ENCODE measurements at places on chromosomes 5 and 9.

DNA sequence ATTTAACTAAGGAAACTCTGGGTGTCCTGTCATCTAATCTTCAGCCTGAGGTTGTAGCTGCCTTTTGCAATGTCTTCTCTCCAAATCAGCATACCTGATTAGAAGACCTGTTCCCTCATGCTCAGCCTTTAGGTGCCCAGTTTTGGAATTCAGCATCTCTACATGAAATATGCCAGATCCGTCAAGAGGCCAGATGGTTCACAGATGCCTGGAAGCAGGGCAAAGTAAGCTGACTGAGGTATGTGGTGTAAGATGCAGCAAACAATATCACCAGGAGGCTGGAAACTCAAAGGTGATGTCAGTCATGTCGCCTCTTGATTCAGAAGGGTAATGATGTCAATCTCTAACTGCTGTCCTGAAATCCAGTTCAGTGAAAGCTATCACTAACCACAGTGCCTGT is 324.4 kb downstream of the PRELID2 start:
- no peak for DNase-seq

- no peak for DNase-seq
These were observed 305.7 kb upstream of the KCNN2 start for GRCh38 chr5:114056185-114056538.

- DNase-seq: no peak
These were observed 28.3 kb downstream of the FXN start for GRCh38 chr9:69063839-69064238.

- no peak for DNase-seq
These were observed 81.7 kb downstream of the GNAQ start for GRCh38 chr9:77949751-77950436.

- DNase-seq: no peak
These were observed 608 bp downstream of the ELOVL7 start for GRCh38 chr5:60843386-60843935.

DNA sequence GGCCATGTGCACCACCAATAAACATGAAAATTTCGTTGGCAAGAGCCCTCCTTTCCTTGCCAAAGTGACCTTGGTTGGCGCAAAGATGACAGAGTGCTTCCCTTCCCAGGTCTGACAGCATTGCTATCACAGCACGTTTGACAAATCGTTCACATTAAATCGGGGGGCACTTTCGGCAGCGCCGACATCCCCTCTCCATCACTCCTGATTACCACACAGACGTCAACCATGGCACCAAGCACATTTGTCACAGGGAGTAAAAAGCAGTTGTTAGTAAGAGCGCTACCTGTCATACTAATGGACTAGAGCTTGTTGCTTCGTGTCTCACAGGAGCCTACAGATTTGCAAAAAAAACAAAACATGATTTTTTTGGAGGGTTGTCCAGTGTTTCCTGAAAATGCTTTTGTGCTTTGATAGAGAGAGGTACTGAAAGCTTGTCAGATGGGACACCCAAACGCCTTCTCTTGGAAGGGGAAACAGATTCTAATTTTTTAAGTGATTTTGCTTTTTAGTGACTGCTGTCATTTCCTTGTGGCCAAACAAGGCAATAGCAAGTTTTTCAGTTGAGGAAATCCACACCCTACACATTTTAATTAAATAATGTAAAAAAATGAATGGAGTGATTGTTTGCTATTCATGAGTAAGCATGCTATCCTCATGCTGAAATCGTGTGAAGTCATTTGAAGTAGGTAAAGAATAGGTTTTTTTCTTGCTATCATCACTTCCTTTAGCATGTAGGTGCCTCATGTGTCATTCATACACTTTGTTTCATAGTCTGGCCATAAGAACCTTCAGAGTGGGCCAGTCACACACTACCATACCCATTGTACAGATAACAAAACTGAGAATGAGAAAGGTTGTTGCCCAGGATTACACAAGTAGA is 682.8 kb upstream of the WWC1 start:
- no peak for DNase-seq

DNA sequence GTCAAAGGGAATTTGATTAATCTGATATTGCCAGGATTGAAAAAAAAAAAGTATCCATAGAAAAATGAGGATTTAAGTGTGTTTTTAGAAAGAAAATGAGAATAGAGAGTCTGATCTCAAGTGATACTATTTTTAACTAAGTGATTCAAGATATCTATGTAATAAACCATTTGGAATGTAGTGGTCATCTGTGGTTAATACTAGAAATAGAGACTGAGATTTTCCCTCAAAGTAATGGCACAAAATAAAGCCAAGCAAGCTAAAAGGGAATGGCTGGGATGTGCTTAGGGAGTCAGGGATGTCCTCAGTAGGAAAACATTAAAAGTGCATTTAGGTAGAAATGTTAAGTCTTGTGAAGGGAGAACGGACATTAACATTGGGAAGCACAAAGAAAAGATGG is 90.6 kb downstream of the FBXO4 start:
- DNase-seq: no peak

- peak; percentile 23 for DNase-seq
These were observed 62.2 kb downstream of the EPB41L4B start for GRCh38 chr9:109258481-109259302.

GRCh38 chr9:7333719-7334118 is 465.9 kb downstream of the DMAC1 start:
- DNase-seq: no peak

DNA sequence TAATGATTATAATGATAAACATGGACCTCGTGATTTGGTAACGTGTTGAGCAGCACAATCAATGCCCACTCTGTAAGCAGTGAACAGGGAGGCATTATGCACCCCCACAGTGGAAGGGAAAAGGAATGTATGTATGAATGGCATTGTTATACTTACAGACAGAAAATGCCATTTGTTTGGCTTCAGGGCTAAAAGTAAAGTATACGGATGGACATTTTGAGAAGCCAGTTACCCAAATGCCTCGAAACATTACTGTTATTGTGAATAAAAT is 260.2 kb upstream of the PPP1R2B start:
- no peak for DNase-seq

DNA sequence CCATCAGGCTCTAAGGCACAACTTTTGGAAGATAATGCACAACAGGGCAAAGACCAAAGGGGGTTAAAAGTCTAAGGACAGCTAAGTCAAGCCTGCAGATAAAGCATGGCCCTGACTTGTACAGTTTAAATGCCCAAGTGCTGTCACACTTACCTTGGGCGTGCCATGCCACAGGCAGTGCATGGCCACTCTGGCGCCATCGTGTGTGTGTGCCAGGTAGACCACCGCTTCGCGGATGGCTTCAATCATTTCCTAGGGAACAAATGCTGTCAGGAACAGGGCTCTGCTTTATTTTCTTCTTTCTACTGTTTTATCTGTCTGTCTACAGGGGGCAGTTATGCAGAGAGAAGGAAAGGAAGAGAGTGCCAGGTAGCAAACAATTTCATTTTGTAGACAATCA is 19.3 kb downstream of the PUM3 start:
- DNase-seq: no peak

- no peak for DNase-seq
These were observed 84.6 kb upstream of the DNAH5 start for GRCh38 chr5:14028938-14029584.

GRCh38 chr5:36494841-36495601 is 111.4 kb upstream of the SLC1A3 start:
- DNase-seq: no peak

DNA sequence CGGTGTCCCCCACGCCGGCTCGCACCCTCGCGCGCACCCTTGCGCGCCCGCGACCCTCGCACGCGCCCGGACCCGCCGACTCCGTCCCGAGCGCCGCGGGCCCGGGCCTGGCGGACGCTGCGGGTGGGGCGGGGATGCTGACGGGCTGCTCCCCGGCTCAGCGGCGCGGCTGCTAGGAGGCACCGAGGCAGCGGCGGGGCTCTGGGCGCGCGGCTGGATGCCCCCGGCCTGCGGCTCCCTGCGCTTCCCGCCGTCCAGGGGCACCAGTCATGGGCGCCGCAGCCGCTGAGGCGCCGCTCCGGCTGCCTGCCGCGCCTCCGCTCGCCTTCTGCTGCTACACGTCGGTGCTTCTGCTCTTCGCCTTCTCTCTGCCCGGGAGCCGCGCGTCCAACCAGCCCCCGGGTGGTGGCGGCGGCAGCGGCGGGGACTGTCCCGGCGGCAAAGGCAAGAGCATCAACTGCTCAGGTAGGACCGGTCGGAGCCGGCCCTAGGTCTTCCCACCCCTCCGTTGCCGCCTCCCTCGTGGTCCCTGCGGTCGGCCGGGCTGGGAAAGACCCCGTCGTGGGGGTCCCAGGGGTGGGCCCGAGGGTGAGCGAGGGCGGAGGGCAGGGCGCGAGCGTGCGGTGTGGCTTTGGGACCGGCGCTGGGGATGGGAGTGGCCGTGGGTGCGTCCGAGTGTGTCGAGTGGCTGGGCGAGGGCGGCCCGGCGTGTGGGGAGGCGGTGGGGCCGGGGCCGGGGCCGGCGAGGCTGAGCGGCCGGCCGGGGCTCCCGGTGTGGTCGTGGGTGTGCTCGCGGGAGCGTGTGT is 530 bp downstream of the TMEFF1 start:
- DNase-seq: no peak

GRCh38 chr9:68678430-68678829 is 26.6 kb upstream of the PIP5K1B start:
- DNase-seq: no peak

GRCh38 chr5:9707732-9708462 is 77.7 kb upstream of the TAS2R1 start:
- no peak for DNase-seq

GRCh38 chr5:156529892-156530291 is 202.9 kb downstream of the SGCD start:
- DNase-seq: no peak

GRCh38 chr5:62779010-62779422 is 200.4 kb downstream of the LRRC70 start:
- no peak for DNase-seq

GRCh38 chr9:89839449-89839848 is 234.6 kb downstream of the GADD45G start:
- peak; percentile 1 for DNase-seq

- no peak for DNase-seq
These were observed 142.2 kb upstream of the GAS1 start for GRCh38 chr9:87089506-87089905.

- DNase-seq: no peak
These were observed 63.8 kb downstream of the ATP10B start for GRCh38 chr5:160788102-160788660.

GRCh38 chr5:154972476-154973080 is 31.7 kb downstream of the MRPL22 start:
- peak; percentile 18 for DNase-seq

DNA sequence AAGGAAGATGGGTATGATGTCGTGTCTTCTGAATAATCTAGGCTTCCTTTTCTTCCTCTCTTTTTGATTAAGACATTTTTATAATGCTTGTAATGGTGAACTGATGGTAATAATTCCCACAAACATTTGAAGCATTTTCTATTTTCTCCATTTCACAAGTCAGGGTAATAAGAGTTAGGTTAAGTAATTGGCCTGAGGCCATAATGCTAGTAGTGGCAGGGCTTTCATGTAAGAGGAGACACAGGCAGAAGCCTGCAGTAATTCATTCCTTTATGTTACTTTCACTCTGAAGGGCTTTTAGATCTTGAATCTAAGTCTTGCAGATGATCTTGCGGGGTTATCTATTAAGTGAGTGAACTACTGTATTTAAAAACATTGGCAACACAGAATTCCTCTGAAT is 374.9 kb downstream of the MAT2B start:
- no peak for DNase-seq

- DNase-seq: no peak
These were observed 511 bp downstream of the CYSTM1 start for GRCh38 chr5:140175367-140176030.

DNA sequence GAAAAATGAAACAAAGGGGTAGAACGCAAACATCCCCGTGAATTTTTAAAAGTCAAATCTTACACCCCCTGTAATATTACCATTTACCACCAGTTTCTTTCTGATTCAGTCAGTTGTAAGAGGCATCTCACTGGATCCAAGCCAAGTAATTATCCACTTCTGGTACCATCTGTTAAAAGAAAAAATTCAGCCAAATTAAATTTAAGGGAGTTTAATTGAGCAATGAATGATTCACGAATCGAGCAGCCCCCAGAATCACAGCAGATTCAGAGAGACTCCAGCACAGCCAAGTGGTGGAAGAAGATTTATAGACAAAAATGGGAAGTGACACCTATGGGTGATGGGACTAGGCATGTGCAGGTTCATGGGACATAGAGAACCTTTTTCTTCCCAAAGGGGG is 29.9 kb upstream of the MTMR12 start:
- no peak for DNase-seq

- no peak for DNase-seq
These were observed 77.5 kb upstream of the SPATA31D4 start for GRCh38 chr9:81850724-81851123.
